ENCODE measurements at places on chromosomes 7 and 10. TPM values are rescaled to one million over a fixed set of nuclear protein-coding genes. Genes with fewer than 3 reads are reported as not detected.
A peak's percentile ranks its signal among the peaks of the same experiment; 100 is the strongest.

The MACC1 gene
- 0.05 TPM for total RNA-seq

The SYT15B gene
- 1.8 TPM for total RNA-seq

The PNLIPRP3 gene
- total RNA-seq, result not detected

The SPDYE1 gene
- not detected for total RNA-seq

The SH2D4B gene
- total RNA-seq, result not detected

The H2BK1 gene
- total RNA-seq, result not detected

The CALHM3 gene
- not detected for total RNA-seq

DNA sequence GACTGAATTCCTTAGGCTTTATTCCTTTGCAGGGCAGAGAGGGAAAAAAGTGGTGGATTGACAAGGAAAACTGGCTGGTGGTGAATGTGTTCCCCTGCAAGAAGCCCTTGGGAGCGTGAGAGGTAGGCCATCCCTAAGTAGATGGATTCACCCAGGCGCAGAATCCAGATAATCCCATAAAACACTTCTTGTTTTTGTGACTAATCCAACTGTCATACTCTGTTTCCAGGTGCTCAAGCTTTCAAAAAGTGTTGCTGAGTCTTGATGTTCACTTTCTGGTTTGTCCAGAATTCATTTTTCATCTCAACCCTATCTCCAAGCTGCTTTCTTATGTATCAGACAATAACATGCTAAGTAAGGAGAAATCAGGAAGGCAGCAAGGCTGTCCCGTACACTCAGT, 250.8 kb upstream of the HABP2 start:
- DNase-seq, result no peak

- DNase-seq, result no peak
Measured at GRCh38 chr10:50407076-50407801, 155.9 kb upstream of the ASAH2 start.

DNA sequence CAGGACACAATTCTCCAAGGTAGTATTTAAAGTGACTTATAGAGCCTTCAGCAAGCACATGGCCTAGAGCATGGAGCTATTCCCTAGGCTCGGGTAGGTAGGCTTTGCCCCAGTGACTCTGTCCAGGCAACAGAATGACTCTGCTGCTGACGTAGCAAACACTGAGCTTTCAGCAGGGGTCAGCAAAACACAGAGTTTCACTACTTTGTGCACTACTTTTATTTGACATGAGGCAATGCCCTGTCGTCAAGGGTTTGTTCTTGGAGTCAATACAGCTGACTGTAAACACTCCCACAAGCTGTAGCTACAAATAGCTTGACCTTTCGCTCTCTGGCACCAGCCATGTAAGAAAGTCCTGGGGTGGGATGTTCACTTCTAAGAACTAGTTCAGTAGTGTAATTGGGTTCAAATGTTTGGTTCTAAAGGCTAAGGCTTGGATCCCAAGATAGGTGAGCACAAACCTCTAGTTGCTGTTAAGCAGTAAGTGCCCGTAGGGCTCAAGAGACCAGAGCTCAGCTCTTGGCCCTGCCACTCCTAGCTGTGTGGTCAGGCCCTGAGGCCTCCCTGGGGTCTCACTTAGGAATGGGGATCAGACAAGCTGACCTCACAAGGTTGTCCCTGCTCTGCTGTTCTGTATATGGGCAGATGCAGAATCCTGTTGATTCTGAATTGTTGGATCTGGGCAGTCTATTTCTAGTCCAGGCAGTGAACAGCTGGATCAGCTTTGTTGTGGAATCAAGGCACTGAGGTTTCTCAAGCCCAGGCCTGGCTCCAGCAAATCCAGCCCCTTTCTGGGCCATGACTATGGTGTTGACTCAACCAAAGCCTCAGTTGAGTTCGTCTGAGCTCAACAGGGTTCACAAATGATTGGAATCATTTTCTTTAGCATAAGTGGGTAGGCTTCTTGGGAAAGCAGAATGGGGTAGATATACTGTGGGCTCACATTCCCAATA, 10.7 kb downstream of the NODAL start:
- DNase-seq, result peak; percentile 63

DNA sequence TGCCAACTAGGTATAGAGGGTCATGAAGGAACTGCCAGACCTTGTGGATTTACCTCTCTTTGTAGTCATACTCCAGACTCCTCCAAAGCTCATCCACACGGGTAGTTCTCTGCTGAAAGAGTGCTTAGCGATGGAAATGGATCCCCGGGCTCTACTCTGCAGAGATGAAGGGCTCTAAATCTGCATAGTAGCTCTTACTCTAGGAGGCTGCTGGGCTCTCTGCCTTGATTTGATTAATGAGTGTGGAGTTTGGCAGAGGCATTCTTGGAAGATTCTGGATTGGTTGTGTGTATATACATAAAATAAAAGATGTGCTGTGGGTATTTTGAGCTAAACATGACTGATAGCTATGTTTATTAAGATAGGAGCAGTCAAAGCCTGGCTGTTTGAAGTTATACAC, 21.3 kb upstream of the CPXM2 start:
- no peak for DNase-seq

GRCh38 chr7:50206453-50207250, 97.9 kb upstream of the IKZF1 start:
- DNase-seq, result no peak

GRCh38 chr7:8128449-8129317, 133.3 kb downstream of the ICA1 start:
- DNase-seq, result no peak

- peak; percentile 52 for DNase-seq
Measured at GRCh38 chr10:102118867-102119266, 1.3 kb downstream of the LDB1 start.

DNA sequence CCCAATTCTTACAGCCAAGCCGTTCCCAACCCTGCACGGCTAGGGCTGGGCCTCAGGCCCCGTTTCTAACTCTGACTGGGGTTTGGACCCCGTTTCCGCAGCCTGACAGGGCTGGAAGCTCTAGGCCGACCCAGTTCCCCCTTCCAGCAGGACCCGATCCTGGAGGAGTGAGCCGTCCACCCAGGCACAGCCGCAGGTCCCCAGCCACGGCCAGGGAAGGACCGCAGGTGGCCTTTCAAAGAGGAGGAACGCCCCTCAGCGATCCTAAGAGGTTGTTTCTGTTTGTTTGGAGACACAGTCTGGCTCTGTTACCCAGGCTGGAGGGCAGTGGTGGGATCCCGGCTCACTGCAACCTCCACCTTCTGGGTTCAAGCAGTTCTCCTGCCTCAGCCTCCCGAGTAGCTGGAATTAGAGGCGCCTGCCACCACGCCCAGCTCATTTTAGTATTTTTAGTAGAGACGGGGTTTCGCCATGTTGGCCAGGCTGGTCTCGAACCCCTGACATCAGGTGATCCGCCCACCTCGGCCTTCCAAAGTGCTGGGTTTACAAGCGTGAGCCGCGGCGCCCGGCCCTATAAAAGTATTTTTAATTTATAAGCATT, 778 bp upstream of the GET4 start:
- DNase-seq, result no peak

DNA sequence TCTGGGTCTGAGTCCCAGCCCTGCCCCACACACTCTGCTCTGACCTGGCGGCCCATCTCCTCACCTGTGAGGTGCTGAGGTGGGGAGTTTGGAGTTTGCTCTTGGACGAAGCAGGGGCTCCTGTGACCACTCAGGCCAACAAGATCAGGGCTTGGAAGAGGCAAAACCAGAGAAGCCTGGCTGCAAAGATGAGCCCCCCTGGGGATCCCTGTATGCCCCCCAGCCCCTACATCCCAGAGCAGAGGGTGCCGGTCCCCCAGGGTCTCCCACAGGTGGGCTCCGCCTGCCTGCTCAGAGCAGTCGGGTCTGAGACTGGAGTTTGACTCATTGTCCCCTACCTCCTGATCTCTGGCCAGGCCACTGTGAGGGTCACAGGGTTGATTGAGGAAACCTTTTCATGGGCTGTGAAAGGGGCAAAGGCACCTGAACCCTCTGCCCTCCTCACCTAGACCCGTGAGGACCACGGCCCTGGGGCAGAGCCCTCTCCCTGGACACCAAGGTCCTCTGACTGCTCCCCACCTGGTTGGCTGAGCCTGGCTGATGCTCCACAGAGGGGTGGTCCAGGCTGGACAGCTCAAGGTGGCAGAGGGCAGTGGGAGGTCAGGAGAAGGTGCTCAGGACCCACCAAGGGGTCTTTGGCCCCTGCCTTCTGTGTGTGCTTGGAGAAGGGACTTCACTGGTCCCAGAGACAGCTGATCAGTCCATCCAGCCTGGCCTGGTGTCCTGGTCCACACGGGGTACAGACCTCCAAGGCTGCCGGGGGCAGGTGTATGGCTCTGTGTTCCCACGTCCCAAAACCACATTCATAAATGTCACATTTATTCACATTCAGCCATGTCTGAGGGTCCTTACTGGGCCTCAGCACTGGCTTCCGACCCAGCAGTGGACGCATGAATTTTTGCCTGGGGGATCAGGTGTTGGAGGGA, 9.1 kb upstream of the SCART1 start:
- no peak for DNase-seq

- DNase-seq, result no peak
Measured at GRCh38 chr10:18523025-18523424, 128.4 kb downstream of the NSUN6 start.

DNA sequence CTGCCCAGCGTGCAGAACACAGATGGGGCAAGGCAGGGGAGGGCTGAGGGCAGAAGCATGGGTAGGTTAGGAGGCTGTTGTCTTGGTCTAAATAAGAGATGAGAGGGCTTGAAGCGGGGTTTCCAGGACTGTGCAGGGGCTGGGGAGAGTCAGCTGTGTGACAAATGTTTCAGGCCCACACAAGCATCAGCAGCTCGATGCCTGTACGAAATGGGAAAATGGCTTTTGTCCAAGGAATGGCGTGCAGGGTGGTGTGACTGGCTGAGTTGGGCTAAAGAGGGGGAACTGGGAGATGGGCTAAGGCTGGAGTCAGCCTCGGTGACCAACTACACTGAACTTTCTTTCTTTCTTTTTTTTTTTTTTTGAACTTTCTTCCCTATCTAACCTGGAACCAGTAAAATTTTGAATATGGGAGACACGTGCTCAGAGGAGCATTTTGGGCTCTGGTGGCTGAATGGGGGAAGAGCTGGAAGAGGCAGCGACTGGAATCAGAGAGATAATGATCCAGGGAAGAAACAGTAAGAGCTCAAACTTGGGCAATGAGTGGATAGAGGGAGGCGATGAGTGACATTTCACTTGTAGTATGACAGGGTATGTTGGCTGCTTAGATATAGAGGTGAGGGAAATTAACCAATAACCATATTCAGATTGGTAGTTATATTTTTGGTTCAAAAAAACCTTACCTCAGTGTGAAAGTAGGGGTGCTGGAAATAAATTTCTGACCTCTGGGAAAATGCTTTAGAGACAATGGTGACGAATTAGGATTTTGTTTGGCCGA, 10.2 kb upstream of the EPHA1 start:
- DNase-seq, result no peak

DNA sequence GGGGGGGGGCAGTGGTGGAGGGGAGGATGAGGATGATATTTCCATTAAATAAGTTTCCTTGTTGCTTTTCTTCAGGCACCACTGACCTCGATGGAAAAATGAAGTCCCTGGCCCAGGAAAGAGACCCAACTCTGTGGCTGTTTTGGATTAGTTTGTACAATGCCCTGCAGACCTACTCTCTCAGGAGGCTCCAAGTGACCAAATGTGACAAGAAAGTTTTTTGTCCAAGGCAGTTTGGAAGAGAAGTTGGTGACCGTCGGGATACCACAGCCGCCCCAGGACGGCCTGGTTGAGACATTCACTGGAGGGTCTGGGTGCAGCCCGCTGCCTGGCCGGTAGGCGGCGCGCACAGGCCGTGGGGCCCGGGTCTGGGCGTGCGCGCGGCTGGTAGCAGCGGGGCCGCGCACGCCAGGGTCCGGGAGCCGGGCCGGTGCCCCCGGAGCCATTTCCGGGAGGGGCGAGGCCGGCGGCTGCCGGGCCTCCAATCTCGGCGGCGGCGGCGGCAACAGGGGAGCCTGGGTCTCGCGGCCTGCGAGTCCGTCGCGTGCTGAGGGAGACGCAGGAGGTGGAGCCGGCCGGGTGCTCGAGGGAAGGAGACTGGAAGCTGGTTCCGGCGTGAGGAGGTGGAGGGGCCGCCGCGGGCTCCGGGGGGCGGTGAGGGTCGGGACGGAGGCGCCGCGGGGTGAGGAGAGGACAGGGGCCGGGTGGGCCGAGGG, at the start of gene SGPL1:
Gene SGPL1 (plus strand): TSS at position 445 of the 716 bp plus-strand sequence. CDS start 906 bp downstream, outside the sequence.
- DNase-seq, result peak; percentile 94

- DNase-seq, result no peak
Measured at GRCh38 chr7:79332091-79332490, 121.4 kb downstream of the MAGI2 start.

- DNase-seq, result peak; percentile 68
Measured at GRCh38 chr7:5421714-5422395, 1.8 kb downstream of the TNRC18 start.

GRCh38 chr10:118203461-118203860, 138.7 kb downstream of the FAM204A start:
- no peak for DNase-seq

DNA sequence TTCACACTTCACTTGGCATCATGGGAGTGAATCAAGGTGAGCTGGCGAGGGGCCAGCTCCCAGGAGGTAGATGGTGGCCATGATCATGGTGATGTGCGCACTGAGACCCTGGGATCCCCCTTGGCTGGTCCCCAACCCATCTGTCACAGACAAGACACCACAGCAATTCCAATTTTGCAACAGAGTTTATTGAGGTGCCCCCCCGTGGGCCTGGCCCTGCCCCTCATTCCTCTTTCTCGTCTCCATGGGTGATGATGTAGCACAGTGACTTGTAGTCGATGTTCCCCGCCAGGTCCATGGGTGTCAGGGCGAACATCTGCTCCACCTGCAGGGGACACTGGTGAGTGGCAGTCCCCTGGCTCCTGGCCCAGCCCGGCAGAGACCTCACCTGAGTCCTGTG, 2.4 kb downstream of the MYL7 start:
- no peak for DNase-seq

DNA sequence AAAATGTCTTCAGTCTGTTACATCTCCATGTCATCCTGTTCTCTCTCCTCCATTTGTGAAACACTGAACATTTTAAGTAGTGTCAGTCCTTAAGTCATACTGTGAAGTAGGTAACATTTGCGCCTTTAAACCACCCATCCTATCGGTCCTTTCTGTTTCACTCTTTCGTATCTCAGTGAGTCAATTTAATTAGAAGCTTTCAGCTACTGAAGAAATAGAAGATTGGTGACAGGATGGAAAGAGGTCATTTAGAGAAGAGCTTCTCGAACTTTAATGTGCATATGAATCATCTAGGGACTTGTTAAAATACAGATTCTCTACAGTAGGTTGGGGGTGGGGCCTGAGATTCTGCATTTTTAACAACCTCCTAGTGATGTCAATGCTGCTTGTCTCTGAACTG, 113.4 kb downstream of the SRI start:
- no peak for DNase-seq

Data from left ventricle myocardium superior (tissue), 1 donor.